Right lobe of liver (tissue), 6 donors: ENCODE measurements at places on chromosomes 4 and X.

GRCh38 chrX:45196701-45197100 is 4.0 kb downstream of the DIPK2B start:
- no peaks in the 10 kb centered on the region for H3K27me3 ChIP-seq
- H3K27ac ChIP-seq, result no peak overlapping the region
- no peak overlapping the region for H3K4me3 ChIP-seq
- no peaks in the 10 kb centered on the region for H3K4me1 ChIP-seq
- no peaks in the 10 kb centered on the region for H3K36me3 ChIP-seq

GRCh38 chr4:126223784-126224407 is 909.1 kb downstream of the FAT4 start:
- H3K27ac ChIP-seq, result no peak overlapping the region
- DNase-seq, result no peak
- H3K27me3 ChIP-seq, result no peaks in the 10 kb centered on the region
- H3K4me3 ChIP-seq, result no peak overlapping the region

- DNase-seq, result no peak
- H3K27ac ChIP-seq, result no peak overlapping the region
- no peaks in the 10 kb centered on the region for H3K4me1 ChIP-seq
- no peaks in the 10 kb centered on the region for H3K27me3 ChIP-seq
- H3K36me3 ChIP-seq, result no peaks in the 10 kb centered on the region
- H3K4me3 ChIP-seq, result no peak overlapping the region
These were observed 66.9 kb upstream of the ADRA2C start for GRCh38 chr4:3699261-3699660.

- H3K4me3 ChIP-seq, result no peak overlapping the region
- DNase-seq, result no peak
- no peaks in the 10 kb centered on the region for H3K4me1 ChIP-seq
- no peak overlapping the region for H3K27ac ChIP-seq
- H3K27me3 ChIP-seq, result no peaks in the 10 kb centered on the region
These were observed 15.6 kb upstream of the TMPRSS11F start for GRCh38 chr4:68145261-68145660.

GRCh38 chr4:103076747-103077347 is at the start of gene SLC9B2:
TSS of gene SLC9B2 (minus strand) at chr4:103076761. CDS start at chr4:103067550, 9,211 bp downstream.
- H3K4me1 ChIP-seq, result no peaks in the 10 kb centered on the region
- H3K27me3 ChIP-seq, result no peaks in the 10 kb centered on the region
- H3K36me3 ChIP-seq, result peaks cover 11% of the 10 kb centered on the region
- peak within 1 kb of the TSS; percentile 75 for H3K4me3 ChIP-seq
- DNase-seq, result no peak

GRCh38 chr4:57719456-57719855 is 609.3 kb upstream of the IGFBP7 start:
- no peak overlapping the region for H3K27ac ChIP-seq
- DNase-seq, result no peak
- no peaks in the 10 kb centered on the region for H3K27me3 ChIP-seq
- no peaks in the 10 kb centered on the region for H3K4me1 ChIP-seq

DNA sequence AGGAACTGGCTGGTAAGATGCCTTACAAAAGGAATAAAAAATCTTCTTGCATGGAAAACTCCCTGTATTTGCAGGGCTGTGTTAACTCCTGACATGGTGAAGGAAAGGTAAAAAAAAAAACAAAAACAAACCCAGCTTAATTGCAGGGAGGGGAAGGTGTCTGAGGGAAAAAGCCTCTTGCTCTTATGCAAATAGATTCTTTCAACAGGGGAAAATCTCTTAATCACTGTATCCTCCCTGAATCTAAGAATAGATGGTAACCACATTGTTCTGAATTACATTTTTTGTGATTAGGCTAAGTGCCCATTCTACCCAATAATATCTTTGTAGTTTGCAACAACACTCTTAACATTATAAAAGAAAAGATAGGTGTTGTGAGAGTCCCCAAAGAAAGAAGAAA is 172.6 kb downstream of the RBM46 start:
- no peaks in the 10 kb centered on the region for H3K27me3 ChIP-seq
- no peak for DNase-seq
- H3K36me3 ChIP-seq, result no peaks in the 10 kb centered on the region
- H3K27ac ChIP-seq, result no peak overlapping the region
- no peak overlapping the region for H3K4me3 ChIP-seq
- H3K4me1 ChIP-seq, result peaks cover 4% of the 10 kb centered on the region

GRCh38 chr4:41323706-41324105 is 67.0 kb downstream of the UCHL1 start:
- DNase-seq, result no peak
- H3K27ac ChIP-seq, result no peak overlapping the region
- no peaks in the 10 kb centered on the region for H3K36me3 ChIP-seq

DNA sequence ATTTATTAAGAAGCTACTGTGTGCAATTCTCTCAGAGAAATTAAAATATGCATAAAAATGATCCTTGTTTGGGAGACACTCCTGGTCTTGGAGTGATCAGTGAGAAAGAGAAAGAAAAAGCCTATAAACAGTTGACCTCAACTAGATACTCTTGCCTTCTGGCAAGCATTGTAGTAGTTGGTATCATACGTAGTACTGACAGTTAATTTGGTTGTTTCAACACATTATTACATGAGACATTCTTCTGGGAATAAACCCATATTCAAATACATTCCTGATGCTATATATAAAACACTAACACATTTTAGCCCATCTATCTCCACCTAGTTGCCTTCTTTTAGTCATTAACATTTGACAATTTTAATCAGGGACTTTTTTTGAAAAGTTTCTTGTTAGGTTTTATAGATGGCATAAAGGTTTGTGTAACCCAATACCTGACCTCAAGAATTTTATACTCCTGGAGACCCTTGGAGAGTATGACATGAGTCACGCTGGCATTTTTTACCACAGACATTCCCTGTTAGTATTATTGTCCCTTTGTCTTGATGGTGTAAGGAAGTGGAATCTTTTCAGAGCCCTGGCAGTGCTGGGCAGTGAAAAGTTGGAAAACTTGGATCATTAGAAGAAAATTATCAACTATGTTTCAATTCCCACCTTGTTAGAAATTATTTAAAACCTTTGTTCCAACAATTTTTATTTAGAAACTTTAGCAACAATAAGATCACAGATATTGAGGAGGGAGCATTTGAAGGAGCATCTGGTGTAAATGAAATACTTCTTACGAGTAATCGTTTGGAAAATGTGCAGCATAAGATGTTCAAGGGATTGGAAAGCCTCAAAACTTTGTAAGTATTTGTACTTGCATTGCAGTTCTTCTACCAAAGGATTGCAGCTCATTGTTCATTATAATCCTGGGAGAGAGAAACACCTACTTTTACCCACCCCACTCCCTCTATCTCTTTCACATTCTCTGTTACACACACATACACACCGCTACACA is 167.1 kb upstream of the PACRGL start:
- H3K4me3 ChIP-seq, result no peak overlapping the region
- H3K27ac ChIP-seq, result no peak overlapping the region
- DNase-seq, result no peak
- H3K36me3 ChIP-seq, result no peaks in the 10 kb centered on the region
- H3K27me3 ChIP-seq, result no peaks in the 10 kb centered on the region

DNA sequence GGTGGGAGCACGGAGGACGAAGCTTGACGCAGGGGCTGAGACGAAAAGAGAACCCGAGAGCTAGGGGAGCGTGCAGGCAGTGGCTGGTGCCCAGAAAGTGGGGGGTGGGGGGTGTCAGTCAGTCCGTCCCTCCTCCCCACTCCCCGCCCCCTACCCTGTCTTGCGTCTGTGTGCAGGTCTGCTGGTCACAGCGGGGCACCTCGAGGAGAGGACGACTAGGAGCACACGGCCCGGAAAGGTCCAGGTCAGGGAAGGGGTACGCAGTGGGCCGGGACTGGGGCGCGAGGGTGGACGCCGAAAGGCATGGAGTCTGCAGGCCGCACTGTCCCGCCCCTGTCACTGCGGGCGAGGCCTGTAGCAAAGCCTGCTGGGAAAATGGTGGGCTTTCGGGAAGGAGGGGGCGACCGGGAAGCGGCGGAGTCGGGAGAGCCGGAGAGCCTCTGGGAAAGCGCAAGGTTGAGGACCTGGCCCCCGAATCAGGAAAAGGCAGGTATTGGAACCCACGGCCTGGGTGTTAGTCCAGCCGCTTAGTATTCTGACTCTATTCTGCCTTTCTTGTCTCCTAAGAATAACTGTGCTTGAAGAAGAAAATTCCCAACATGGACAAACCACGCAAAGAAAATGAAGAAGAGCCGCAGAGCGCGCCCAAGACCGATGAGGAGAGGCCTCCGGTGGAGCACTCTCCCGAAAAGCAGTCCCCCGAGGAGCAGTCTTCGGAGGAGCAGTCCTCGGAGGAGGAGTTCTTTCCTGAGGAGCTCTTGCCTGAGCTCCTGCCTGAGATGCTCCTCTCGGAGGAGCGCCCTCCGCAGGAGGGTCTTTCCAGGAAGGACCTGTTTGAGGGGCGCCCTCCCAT is 769 bp downstream of the TCEAL1 start:
- peak; percentile 60 for DNase-seq
- no peaks in the 10 kb centered on the region for H3K4me1 ChIP-seq
- H3K4me3 ChIP-seq, result peak overlapping the region; percentile 51
- H3K36me3 ChIP-seq, result no peaks in the 10 kb centered on the region

DNA sequence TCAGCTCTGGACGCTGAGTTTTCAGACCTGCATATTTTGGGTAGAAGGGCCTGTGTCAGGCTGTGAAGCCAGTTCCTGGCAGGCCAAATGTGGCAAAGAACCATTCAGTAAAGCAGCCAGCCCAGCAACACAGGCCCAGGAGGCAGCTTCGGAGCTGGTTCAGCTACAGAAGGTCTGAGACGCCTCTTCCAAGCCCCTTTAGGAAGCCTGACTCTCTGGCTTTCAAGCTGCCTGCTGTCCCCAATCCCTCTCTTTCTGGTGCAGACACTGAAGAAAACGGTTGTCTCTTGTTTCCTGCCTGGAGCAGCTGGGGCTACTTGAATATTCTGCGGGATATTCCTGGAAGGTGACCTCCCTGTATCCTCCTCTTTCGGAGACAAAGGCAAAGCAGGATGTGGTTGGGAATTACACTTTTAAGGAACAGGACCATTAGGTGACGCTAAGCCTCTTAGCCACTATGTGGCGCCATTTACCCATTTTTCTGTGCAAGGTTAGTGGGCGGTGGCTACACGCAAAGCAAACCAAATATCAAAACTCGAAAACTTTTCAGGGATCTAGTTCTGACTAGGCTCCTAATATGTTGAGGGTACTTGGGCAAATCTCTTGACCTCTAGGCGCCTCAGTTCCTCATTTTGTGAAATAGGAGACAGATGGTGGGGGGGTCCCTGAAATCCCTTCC is 47.2 kb upstream of the LAS1L start:
- no peak overlapping the region for H3K27ac ChIP-seq
- peak; percentile 50 for DNase-seq
- no peaks in the 10 kb centered on the region for H3K27me3 ChIP-seq
- no peaks in the 10 kb centered on the region for H3K4me1 ChIP-seq
- H3K4me3 ChIP-seq, result no peak overlapping the region
- H3K36me3 ChIP-seq, result no peaks in the 10 kb centered on the region

GRCh38 chr4:129355031-129355430 is 259.1 kb downstream of the C4orf33 start:
- no peak overlapping the region for H3K4me3 ChIP-seq
- DNase-seq, result no peak
- H3K27me3 ChIP-seq, result no peaks in the 10 kb centered on the region
- no peak overlapping the region for H3K27ac ChIP-seq

DNA sequence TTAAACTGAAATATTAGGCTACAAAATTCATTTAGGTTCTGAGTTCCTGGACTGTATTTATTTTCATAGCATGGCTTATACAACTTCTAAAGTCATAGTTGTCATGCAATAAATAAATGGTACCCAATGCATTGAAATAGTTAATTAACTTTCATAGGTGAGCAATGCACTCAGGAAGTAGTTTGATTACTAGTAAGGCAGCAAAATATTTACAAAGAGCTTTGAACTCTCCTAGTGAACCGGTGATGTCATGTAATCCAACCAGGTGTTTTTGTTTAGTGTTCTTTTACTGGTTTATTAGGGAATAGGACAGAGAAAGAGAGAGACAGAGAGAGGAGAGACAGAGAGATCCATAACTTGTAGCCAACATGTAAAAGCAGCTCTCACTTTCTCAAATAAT is 228.6 kb upstream of the CTSO start:
- H3K27me3 ChIP-seq, result no peaks in the 10 kb centered on the region
- H3K4me3 ChIP-seq, result no peak overlapping the region
- no peaks in the 10 kb centered on the region for H3K36me3 ChIP-seq
- H3K27ac ChIP-seq, result no peak overlapping the region
- no peak for DNase-seq
- H3K4me1 ChIP-seq, result no peaks in the 10 kb centered on the region

GRCh38 chrX:20463296-20464075 is 196.8 kb upstream of the RPS6KA3 start:
- H3K27ac ChIP-seq, result no peak overlapping the region
- DNase-seq, result no peak
- no peaks in the 10 kb centered on the region for H3K4me1 ChIP-seq

- DNase-seq, result no peak
- no peak overlapping the region for H3K4me3 ChIP-seq
- H3K27ac ChIP-seq, result no peak overlapping the region
- H3K27me3 ChIP-seq, result no peaks in the 10 kb centered on the region
- no peaks in the 10 kb centered on the region for H3K4me1 ChIP-seq
- no peaks in the 10 kb centered on the region for H3K36me3 ChIP-seq
These were observed 115.7 kb upstream of the GPC4 start for GRCh38 chrX:133530960-133531359.

GRCh38 chrX:150625875-150626274 is 57.5 kb downstream of the MTM1 start:
- H3K36me3 ChIP-seq, result no peaks in the 10 kb centered on the region
- no peak overlapping the region for H3K4me3 ChIP-seq
- no peaks in the 10 kb centered on the region for H3K4me1 ChIP-seq
- no peak overlapping the region for H3K27ac ChIP-seq

DNA sequence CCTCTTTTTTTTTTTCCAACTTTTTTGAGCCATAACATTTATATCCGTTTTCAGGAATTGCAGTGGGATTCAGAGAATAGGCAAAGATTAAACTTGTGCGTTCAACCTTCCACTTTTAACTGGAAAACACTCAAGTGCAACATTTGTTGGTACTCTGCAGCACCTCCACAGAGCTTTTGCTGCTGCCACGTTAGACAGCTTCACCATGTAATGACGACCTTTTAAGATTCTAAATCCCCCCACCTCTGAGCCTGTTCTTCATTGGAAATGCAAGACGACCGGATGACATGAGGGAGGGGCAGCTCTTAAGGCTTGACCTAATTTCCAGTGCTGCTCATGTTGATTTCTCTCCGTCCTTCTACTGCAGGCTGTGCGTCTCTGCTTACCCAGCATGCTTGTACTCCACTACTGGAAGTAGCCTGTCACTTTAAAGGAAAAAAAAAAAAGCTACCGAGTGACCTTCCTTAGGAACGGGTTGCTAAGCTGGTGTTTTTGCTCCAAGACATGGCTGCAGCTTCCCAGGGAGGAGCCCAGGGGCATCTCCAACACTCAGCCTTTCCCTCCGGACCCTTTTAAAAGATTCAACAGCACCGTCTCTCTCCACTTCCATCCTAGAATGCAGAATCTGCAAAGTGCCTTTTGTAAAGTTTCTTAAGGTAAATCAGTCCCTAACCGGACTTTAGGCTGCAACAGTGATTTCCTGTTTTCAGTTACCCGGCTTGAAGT is at the start of gene CC2D2A:
TSS of gene CC2D2A (plus strand) at position 481 of the 726 bp plus-strand sequence. CDS start 6,051 bp downstream, outside the sequence.
- DNase-seq, result no peak
- peak within 1 kb of the TSS; percentile 41 for H3K4me3 ChIP-seq
- H3K27me3 ChIP-seq, result no peaks in the 10 kb centered on the region
- no peaks in the 10 kb centered on the region for H3K36me3 ChIP-seq
- H3K4me1 ChIP-seq, result no peaks in the 10 kb centered on the region

- no peaks in the 10 kb centered on the region for H3K36me3 ChIP-seq
- H3K4me3 ChIP-seq, result no peak overlapping the region
These were observed 133.6 kb upstream of the VCX2 start for GRCh38 chrX:8304668-8305067.
